ENCODE measurements at places on chromosomes 11 and 22.

DNA sequence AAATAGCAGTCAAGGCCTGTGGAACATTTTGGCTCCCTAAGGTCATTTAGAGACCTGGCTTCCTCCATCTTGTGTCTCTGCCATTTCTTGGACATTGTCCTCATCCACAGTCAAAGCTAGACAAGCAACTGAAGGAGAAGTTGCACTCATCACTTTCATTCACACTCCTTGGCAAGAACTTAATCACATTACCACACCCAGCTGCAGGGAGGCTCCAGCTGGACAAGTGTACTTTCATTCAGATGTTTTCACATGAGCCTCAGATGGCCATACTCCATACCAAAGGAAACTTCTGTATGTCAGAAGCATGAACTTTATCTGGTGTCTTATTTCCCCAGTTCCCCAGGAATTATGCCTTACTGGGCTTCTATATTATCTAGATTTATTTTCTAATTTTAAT, 537.4 kb downstream of the TMEM135 start:
- no peak for DNase-seq

DNA sequence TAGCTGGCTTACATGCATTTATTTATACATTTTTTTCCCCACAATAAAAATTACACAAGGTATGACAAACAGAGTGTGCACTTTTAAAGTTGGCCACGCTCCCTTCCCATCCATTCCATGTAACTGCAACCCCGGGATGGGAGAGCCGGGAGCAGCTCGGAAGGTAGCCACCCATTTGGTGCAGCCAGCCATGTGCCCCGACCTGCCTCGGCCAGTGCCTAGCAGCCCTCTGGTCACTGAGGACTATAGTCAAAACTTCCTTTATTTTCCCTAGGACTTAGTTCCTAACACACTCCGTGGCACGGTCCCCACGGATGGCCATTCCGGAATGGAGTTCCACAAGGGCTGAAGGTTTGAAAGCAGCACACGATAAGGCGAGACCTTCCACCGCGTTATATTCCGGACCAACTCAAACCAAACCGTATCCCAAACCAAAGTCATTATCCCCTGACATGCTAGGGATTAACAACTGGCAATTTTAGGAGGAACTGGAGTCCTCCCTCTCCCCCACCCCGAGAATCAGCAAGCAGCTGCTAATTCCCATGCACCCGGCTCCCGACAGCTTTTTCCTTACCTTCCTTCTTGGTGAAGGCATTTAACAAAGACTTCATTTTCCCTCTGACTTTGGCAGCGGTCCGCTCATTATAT, 426.4 kb downstream of the SHANK2 start:
- DNase-seq = no peak

GRCh38 chr11:73113426-73113825, 28.7 kb downstream of the FCHSD2 start:
- DNase-seq = no peak

DNA sequence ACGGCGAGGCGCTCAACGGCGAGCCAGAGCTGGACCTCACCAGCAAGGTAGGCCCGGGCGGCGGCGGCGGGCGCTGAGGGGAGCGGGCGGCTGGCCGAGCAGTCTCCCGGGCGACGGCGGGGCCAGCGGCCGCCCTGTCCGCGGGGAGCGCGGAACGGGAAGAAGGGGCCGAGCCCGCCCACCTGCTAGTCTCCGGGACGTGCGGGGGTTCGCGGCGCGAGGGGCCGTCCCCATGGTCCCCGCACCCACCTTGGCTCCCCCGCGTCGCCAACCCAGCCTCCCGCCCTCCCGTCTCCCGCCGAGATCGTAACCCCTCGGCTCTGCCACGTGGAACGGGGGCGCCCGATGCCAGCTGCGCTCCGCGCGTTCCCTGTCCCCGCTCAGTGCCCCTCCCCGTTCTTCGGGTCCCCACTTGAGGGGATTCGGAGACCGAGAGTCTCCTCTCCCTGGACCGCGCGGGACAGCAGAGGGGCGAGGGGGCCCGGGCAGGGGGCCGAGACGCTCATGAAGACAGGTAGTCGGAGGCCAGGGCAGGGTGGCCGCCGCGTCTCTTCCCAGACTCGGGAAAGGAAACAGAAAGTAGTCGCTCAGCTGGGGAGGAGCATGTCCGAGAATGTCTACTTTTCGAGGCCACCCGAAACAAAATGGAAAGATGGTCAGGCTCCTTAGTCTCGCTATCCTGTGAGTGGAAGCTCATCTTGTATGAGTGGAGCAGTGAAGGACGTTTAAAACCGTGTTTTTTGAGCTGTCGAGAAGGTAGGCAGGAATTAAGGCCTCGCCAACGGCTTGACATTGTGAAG, 557 bp downstream of the GTPBP1 start:
- no peak for DNase-seq

- peak; percentile 8 for DNase-seq
These were observed 24.2 kb downstream of the EIF4G2 start for GRCh38 chr11:10784232-10785145.

DNA sequence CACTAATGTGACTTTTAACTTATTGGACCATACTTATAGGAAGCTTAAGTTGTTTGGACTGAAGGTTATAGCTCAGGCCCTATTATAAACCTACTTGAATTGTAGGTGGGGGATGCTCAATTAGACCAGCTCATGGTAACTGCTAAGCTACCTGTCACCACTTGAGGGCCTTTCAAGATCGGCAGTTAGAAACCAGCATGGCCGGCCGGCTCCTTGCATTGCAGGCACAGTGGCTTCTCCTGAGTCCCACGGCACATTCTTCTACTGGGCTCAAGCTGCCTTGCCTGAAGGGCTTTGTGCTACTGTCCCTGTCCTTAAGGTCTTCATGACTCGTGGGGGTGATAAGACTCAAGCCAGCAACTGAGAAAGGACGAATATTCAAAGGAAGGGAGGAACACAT, 70.8 kb downstream of the TBC1D22A start:
- no peak for DNase-seq

GRCh38 chr11:42482822-42483221, 829.0 kb upstream of the API5 start:
- DNase-seq = no peak

GRCh38 chr11:119619665-119620064, 109.3 kb downstream of the NECTIN1 start:
- no peak for DNase-seq

DNA sequence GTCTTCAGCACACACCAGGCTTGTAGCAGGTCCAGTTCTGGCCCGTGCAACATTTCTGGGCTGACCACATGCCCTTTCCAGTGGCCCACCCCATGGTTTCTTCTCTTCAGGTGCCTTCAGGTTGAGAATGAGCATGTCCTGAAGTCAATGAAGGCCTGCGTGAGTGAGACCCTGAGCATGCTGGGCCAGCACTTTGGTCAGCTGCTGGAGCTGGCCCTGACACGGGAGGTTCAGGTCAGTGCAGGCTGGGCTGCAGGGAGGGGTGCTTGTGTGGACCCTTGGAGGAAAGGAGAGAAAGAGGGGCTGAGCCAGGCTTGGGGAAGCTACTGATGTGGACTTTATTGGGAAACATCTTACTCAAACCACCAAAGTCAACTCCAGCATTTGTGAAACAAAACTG, 63.5 kb downstream of the INSC start:
- DNase-seq = no peak

- no peak for DNase-seq
These were observed 378.8 kb downstream of the DYNC2H1 start for GRCh38 chr11:103488031-103488461.
